ENCODE measurements at places on chromosomes 5 and 9. TPM values are rescaled to one million over a fixed set of nuclear protein-coding genes. Genes with fewer than 3 reads are reported as not detected.
A peak's percentile ranks its signal among the peaks of the same experiment; 100 is the strongest.

SLC25A48 gene
- 0.78 TPM for total RNA-seq

TGFBI gene
- 158 TPM for total RNA-seq

CERT1 gene
- 43.7 TPM for total RNA-seq

GFPT2 gene
- 136 TPM for total RNA-seq

SLC12A7 gene
- 18.4 TPM for total RNA-seq

PAIP1 gene
- 74.1 TPM for total RNA-seq

SPINK7 gene
- not detected for total RNA-seq

TNFSF15 gene
- not detected for total RNA-seq

GABRA1 gene
- not detected for total RNA-seq

CXCL14 gene
- 28.7 TPM for total RNA-seq

GRCh38 chr5:138654281-138654867, 79.2 kb upstream of the HSPA9 start:
- DNase-seq = no peak

DNA sequence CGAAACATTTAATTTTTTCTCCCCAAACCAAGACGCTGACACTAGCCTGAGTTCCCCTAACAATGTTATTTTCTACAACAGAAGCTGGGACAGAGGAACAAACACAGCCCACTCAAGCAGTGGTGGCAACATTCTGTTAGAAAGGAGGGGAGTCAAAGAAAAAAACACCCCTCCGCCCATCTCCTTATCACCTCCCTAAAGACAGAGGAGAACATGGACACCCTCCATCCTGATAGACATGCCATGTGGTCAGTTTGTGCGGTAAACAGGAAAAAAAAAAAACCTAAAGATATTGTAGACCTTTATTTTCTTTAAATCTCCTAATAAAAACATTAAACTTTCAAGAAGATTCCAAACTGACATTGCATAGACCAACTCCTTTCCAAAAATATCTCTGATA, 2.9 kb upstream of the DPM2 start:
- DNase-seq = no peak

GRCh38 chr5:45279109-45279508, 417.1 kb downstream of the HCN1 start:
- DNase-seq = no peak

DNA sequence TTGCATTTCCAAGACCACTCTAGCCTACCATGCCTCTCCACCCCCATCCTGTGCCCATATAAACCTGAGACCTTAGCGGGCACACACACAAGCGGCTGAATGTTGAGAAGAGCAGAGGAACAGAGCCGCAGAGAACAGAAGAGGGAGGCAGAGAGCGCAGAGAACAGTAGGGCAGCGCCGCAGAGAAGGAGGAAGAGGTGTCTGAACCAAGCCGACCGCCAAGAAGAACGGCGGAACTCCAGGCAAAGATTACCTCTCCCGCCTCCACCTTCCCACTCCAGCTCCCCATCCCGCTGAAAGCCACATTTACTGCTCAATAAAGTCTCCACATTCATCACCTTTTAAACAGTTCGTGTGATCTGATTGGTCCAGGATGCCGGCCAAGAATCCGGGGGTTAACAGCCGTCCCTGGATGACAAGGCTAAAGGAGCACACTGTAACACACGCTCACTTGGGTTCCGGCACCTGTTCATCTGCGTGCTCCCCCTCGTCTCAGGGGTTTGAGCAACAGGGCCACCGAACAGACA, 33.2 kb downstream of the GRIN3A start:
- DNase-seq = no peak

GRCh38 chr5:101260857-101261256, 357.8 kb upstream of the ST8SIA4 start:
- no peak for DNase-seq

- no peak for DNase-seq
These were observed 269.9 kb upstream of the TUSC1 start for GRCh38 chr9:25948182-25948581.

DNA sequence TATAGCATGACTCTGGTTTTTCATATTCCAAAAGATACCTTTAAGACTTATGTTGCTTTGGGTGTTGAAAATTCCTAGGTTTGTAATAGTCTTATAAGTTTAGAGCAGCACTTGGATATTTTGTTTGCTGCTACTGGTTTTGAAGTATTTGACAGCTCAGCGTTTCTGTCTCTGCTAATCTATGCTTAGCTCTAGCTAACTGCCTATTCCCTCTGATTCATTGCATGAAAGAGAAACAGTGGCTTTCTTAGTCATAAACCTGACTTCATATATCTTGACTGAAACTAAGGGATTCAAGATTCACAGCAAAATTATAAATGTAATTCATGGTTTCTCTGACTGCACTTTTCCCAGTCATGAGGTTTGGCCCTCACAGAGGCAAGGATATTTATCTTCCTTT, 35.6 kb upstream of the ANXA1 start:
- no peak for DNase-seq

DNA sequence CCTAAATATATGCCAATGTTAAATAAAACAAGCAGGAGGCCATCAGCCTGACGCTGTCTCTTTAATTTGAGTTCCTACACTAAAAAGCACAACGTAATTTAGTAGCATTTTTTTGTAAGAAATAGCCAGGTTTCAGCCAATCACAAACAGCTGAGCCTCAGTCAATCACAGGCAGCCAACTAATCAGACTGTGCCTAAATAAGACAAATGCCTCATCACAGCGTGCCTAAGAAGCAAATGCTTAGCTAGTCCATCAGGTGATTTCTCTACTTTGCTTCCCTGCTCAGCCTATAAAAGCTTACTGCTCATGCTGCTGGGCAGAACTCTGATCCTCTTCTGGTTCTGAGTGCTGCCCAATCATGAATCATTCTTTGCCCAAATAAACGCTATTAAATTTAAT, 38.3 kb upstream of the RORB start:
- DNase-seq = no peak

DNA sequence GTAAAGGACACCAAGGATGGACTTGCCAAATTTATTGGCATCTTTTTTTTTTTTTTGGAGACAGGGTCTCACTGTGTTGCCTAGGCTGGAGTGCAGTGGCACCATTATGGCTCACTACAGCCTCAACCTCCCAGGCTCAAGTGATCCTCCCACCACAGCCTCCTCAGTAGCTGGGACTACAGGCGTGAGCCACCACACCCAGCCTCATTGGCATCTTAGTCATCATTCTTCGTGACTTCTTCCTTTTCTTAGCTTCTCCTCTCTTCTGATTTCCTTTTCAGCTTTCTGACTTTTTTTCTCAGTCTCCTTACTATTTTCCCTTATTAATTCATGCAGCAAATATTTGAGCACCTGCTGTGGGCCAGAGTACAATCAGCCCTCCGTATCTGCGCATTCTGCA, 6.1 kb downstream of the MAML1 start:
- no peak for DNase-seq

DNA sequence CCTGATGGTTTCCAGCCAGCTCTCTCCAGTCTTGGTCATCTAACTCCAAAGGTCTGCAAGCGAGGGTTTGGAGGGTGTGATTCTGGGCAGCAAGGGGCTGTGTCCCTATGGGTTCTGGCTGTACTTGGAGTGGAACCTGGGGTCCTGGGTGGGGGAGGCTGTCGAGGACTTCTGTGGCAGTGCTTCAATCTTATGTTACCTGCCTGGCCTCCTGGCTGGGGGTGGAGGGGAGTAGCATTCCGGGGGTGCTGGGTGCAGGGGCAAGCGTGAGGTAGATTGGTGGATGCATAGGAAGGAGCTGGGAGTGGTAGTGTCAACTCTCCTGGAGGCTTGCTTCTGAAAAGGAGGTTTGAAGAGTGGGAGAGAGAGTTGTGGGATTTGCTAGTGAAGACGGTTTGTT, 143.4 kb downstream of the HSPA4 start:
- DNase-seq = no peak

DNA sequence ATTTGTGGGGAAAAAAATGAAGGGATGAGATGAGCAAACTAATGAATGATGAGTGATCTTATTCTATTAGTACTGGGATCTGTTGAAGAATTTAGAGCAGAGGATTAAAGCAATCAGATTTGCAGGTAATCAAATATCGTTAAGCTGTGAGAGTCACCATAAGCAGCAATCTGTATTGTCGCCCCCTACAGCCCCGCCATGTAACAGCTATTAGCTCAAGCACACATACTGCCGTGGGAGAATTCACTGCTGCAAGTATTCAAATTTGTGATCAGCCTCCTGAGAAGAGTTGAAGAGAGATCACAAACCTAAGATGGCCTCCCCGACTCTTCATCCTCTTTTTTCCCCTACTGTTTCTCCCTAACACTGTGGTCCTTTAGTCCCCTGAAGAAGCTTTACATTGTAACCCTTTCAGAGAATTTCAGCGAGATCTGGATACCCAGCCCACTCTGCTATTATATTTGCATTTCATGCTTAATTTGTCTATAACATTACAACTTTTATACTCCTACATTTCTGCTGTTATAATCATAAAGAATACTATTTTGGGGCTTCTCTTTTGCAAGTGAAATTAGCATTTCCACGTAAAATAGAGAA, 28.5 kb upstream of the PHF24 start:
- no peak for DNase-seq

DNA sequence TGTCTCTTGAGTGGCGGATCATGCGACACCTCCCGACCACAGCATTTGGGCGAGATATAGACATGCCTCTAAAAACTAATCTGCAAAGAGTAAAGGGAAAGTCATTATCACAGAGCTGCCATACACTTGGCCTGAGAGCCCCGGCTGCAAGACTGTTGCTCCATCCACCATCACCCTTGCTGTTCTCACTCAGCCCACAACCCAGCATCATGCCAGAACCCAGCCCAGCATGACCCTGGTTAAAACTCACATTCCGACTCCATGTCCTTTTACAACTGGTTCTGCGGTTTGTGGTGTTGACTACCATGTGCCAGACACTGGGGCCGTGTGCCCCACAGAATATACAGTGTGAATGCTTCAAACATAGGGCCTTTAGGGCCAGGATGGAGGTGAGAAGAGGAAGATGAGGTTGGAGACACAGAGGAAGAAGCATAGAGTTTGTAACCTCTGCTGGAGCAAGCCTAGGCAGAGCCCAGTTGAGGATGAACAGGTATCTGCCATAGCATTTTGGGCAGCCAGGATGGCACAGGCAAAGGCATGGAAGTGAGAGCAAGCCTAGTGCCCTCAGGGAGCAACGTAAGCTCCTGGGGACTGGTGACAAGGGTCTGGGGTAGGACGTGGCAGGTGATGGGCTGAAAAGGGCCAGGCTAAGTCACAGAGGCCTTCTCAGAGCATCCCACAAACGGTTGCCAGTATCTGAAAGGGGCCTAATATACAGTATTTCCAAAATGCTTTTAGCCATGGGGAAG, 37.5 kb upstream of the SMU1 start:
- DNase-seq = no peak

DNA sequence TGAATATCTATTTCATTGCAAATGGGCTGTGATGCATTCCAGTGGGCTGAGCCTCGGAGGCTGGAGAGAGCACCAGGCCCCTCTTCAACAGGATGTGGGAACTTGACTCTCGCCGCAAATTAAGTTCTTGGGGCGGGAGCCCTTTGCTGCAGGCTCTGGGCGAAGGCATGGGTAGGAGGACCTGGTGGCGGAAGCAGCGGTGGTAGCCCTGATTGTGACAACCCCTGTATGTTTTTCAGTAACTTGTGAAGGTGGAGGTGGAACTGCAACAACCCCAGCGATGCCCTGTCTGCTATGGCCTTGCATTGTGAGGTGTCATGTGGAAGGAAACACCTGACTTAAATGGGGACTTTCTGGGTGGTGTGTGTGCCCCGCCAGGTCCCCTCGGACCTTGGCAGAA, 9.4 kb downstream of the FYB1 start:
- DNase-seq = no peak

GRCh38 chr5:147782110-147783028, at the start of gene JAKMIP2:
JAKMIP2 (minus strand) TSS chr5:147782728; CDS start chr5:147671806, 110,922 bp downstream.
- DNase-seq = peak; percentile 3

- no peak for DNase-seq
These were observed 11.9 kb upstream of the SRFBP1 start for GRCh38 chr5:121949885-121950284.

GRCh38 chr5:87136096-87136495, 131.6 kb upstream of the RASA1 start:
- DNase-seq = no peak

DNA sequence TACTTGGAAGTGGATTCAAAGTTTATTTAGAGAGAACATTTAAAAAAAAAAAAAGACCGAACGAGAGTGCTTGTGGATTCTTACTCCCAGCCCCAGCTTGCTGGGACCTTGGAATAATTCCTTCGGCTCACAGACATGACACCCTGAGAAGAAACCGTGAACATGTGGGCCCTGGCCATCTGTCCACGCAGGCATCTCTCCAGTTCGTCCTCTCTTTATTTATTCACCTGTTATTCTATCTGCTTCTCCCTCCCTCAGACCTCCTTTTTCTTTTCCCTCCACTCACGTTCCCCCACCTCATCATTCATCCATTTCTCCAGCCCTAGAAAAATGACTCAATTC, 93.7 kb upstream of the PHYKPL start:
- DNase-seq = no peak

GRCh38 chr5:167057665-167058064, 1233.8 kb upstream of the WWC1 start:
- no peak for DNase-seq

GRCh38 chr9:78552802-78553201, 255.9 kb downstream of the PSAT1 start:
- no peak for DNase-seq

DNA sequence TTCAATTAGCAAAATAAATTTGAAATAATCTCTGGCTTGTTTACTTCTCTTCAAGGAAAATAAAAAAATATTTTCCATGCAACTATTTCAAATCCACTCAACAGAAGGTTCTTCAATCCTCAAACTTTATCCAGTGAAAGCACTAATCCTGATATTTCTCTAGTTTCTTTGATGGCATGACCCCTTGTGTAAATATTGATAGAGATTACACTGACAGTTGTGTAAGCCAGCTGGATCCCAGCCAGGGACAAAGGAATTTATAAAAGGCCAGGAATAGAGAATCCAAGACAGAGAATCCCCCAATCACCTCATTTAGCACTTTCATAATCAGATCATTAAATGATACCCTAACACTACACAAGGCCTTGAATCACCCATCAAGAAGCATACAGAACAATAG, 135.2 kb downstream of the GNA14 start:
- DNase-seq = no peak

DNA sequence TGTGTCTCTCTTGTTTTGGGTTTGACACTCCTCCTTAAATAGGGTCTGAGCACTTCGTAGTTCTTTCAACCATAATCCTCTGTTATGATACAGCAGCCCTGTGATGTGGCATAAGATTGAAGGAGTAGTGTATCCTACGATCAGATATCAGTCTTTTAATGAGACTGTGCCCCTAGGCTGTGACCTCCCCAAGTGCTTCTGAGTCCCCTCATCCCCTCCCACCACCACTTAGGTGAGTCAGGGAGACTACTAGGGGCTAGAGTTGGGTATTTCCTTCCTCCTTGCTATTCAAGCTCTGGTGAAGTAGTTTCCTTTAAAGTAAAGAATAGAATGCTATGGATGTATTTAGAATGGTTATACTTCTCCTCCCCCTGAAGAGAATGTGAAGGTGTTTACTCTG, 637.2 kb upstream of the GRAMD2B start:
- no peak for DNase-seq

All from thoracic aorta (tissue), 2 donors.